ENCODE measurements at places on chromosomes 11 and 22. TPM values are rescaled to one million over a fixed set of nuclear protein-coding genes. Genes with fewer than 3 reads are reported as not detected.

The FOLR1 gene
- total RNA-seq = not detected

The TRIM66 gene
- 3.7 TPM for total RNA-seq

The CD44 gene
- 92.7 TPM for total RNA-seq

The MMP13 gene
- total RNA-seq = not detected

The OR52A1 gene
- not detected for total RNA-seq

The BBOX1 gene
- not detected for total RNA-seq

The SEC14L6 gene
- 2.2 TPM for total RNA-seq
